Activated naive CD8-positive, alpha-beta T cell treated with anti-CD3 and anti-CD28 coated beads, Interleukin-2, amount 10 ng/mL, durations not matched to agents 7 days and 5 days (primary cell): ENCODE measurements at places on chromosomes 16 and 17.

GRCh38 chr16:72428681-72429376 lies 256.9 kb upstream of the PMFBP1 start:
- DNase-seq = no peak

DNA sequence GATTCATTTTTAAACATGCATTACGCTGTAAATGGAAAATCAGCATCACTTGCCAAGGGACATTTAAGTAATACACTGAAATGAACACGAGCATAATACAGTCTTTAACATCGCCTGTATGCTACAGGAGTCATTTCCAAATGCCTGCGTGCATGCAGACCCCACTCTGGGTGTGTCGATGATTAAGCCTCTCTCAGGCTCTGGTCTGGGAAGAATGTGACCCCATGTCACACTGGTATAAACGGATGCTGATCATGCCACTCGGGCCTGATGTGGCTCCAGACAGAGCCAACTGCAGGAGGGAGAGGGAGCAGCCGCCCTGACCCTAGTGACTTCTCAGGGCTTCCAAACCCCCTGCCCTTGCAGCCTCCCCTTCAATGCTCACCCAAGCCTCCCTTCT lies 10.8 kb downstream of the EMP2 start:
- no peak for DNase-seq

- DNase-seq = no peak
Measured at GRCh38 chr17:48770954-48771353, 42.4 kb upstream of the HOXB13 start.

DNA sequence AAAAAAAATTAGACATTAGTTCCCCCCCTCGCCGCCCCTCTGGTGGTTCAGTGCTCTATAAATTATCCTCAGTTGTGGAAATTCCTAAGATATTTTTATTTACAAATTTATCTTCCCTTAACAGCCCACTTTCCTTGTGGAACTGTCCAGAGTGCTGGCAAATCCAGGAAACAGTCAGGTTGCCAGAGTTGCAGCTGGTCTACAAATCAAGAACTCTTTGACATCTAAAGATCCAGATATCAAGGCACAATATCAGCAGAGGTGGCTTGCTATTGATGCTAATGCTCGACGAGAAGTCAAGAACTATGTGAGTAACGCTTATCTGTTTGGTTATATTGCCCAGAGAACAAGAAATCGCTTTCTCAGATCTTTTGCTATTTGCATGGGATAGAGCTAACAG lies 2.9 kb downstream of the KPNB1 start:
- no peak for DNase-seq

- DNase-seq = peak; percentile 7
Measured at GRCh38 chr16:2791174-2791573, 3.8 kb upstream of the PRSS33 start.

- no peak for DNase-seq
Measured at GRCh38 chr16:2866431-2866830, 8.5 kb upstream of the PRSS22 start.
